ENCODE measurements at places on chromosomes 5 and 9.
A peak's percentile ranks its signal among the peaks of the same experiment; 100 is the strongest.

DNA sequence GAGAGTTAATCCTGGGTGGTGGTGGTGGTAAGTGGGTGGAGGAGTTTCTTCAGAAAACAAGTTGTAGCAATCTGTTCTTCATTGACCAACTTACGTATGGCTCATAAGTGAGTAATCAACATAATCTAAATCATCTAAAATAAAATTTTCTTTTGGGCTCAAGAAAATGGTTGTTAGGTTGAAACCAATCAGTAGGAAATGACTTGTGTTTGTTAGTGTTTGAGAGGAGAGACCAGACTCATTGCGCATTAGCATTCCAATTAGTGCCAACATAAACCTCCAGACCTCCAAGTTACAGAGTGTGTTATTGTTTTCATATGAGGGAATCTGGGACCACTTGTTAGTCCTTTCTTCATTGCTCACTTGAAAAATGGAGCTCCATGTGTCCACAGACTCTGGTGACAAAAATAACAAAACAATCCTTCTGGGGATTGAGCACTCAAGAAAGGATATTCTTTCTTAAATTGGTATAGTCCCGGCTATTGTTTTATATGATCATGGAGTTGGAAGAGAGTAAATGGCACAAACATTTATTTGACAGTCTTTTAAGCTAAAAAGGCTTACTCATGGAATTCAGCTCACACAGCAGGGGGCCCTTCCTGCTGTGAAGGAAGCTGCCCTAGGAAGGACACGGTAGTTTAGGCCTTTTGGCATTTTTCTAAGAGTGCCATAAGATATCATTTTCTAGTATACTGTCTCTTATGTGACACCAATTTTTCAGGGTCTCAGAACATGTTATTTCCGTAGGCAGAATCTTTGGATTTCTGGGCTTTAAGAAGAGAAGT, 441.1 kb downstream of the EBF1 start:
- no peak for DNase-seq

DNA sequence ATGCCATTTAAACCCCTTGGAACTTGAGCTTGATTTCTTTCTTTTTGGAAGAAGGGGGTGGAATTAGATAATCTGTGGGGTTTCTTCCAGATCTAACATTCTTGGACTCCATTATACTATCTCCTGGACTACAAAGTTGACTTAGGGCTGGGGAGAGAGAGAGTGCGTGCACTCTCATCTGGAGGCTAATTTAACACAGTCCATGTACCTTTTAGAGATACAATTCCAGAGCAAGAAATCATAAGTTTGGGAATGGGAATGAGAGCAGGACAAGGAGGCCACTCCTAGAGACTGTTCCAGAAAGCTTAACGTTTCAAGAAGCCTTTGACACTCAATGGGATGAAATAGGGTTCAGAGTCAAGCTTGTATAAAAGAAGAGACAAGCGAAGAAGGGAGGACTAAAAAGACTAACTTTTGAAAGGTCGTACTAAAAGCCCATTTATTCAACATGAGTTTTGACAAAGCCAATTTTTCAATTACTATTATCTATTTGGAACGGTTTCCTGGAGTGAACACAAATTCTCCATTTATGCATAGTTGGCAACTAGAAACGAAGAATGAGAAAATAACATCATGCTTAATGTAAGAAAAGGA, 83.4 kb downstream of the ACTL7B start:
- no peak for DNase-seq

- no peak for DNase-seq
These were observed 46.8 kb upstream of the FUBP3 start for GRCh38 chr9:130532426-130533080.

- DNase-seq = no peak
These were observed 139.8 kb upstream of the COL5A1 start for GRCh38 chr9:134501761-134502265.

DNA sequence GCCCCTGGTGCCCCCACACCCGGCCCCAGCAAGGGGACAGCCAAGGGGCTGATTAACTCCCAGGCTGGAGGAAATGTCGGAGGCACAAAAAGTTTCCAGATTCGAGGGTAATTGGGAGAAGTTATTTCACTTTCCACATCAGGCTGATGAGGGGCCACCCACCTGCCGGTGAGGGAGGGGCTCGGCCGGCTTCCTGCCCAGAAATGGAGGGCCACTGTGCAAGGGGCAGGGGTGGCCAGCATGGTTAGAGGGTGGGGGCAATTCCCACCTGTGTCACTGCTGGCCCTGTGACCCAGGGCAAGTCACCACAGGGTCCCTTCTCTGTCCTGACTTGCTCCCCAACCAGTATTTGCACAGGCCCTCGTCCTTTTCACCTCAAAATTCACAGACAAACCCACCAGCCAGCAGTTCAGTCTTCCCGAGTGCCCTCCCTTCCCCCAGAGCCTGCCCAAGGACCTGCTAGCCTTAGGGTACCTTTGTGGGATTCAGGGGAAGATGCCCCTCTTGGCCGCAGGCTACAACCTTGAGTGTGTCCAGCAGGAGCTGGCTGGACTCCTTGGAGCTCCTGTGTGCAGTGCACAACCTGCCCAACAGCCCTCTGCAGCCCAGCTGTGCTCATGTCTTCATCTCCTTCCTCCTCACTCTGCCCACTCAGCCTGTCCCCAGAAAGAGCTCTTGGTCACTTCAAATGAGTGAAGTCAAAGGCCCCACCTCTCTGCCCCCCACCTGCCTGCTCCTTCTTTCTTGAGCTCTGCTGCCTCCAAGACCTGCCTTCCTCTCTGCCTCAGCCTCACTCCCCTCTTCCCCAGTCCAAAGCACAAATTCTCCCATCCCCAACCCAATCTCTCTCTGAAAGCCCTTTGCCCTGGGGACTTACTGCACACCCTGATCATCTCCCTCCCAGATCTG, 130.5 kb downstream of the BARX1 start:
- no peak for DNase-seq

- no peak for DNase-seq
These were observed 121.7 kb upstream of the PITX1 start for GRCh38 chr5:135155616-135156214.

DNA sequence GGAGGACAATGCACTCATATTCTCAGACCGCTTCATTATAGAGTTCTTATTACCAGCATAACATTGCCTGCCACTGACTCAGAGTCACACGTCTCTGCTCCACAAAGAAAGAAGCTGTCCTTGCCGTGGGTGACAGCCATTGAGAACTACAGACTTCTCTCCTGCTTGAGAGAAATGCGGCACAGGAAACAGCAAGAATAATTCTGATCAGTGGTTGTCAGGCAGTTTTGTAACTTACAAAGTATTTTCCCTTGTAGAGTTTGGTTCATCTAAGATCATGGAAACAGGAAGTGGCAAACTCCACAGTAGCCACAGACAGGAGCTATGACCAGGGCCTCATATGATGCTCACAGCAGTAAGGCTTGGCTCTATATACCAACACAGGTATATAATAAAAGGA, 47.0 kb downstream of the KCNV2 start:
- DNase-seq = no peak

DNA sequence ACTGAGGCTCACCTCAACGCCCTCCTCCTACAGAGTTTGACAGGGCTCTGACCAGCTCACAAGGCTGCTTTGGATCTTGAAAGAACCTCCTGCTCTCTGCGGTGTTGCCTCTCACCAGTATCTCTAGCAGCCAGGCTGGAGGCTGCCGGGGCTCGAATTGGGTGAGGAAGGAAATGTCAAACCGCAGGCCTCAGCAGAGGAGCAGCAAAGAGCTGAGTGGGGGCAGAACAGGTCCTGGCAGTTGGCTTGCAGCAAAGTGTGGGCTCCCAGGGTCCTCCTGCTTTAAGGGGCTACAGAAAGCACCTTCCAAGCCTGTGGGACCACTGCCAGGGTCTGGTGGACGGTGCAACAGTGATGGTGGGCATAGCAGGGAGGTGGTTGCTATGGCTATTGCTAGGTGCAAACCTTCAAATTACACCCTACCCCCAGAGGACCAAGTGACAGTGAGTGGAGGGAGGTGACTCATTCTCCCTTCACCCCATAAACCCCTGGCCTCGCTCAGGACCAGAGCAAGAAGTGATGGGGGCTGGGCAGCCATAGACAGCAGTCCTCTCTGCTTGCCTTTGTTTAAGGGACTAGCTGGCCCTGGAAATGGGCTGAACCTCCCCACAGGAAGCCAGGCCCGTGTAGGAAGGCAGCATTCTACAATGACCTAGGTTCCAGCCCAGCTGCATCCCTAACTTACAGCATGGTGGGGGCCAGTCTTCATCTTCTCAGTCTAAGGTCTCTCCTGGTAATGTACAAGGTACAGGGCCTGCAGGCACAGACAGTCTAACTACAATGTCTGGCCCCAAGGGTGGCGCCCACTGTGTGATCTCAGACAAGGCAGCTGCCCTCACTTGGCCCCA, 18.7 kb downstream of the LCP2 start:
- DNase-seq = peak; percentile 79

DNA sequence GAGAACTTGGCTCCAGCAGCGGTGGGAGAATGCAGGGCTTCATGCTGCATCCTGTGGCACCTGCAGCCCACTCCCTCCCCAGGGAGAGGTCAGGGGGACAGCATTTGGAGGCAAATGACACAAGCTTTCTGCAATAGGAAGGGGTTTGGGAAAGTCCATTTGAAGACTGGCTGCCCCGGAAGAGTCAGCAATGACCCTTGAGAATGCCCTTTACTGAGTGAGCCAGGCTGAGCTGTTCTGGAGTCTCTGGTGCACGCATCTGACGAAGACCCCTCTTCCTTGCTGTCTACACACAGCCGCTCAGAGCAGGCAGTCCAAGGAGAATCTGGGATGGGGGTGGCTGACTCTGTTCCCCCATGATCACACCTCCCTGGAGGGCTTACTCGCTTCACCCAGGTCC, 5.5 kb upstream of the NXNL2 start:
- no peak for DNase-seq

- no peak for DNase-seq
These were observed 33.8 kb upstream of the FBXL17 start for GRCh38 chr5:108415726-108416125.

DNA sequence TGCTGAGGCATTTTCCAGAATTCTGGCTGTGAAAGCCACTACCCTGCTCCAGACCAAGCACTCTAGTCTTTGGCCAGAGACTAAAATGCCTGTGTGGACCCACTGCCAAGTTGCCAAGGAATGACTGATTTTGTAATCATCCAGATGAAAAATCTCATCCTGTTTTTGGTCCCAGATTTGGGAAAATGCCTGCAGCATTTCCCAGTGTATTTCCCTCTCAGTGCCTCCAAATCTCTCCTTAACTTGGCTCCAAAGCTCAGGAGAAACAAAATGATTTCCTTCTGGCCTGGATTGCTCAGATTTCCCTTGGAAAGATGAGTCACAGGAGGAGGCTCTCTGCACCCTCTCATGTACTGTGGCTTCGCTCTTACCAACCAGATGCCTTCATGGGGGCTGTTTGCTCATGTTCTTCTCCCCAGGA, 335.2 kb upstream of the TARS1 start:
- DNase-seq = no peak

- DNase-seq = no peak
These were observed 527.8 kb downstream of the MTRR start for GRCh38 chr5:8396756-8397155.

GRCh38 chr9:121107029-121107428, 32.3 kb downstream of the CNTRL start:
- no peak for DNase-seq

- no peak for DNase-seq
These were observed 28.6 kb upstream of the RAB14 start for GRCh38 chr9:121230256-121230655.

DNA sequence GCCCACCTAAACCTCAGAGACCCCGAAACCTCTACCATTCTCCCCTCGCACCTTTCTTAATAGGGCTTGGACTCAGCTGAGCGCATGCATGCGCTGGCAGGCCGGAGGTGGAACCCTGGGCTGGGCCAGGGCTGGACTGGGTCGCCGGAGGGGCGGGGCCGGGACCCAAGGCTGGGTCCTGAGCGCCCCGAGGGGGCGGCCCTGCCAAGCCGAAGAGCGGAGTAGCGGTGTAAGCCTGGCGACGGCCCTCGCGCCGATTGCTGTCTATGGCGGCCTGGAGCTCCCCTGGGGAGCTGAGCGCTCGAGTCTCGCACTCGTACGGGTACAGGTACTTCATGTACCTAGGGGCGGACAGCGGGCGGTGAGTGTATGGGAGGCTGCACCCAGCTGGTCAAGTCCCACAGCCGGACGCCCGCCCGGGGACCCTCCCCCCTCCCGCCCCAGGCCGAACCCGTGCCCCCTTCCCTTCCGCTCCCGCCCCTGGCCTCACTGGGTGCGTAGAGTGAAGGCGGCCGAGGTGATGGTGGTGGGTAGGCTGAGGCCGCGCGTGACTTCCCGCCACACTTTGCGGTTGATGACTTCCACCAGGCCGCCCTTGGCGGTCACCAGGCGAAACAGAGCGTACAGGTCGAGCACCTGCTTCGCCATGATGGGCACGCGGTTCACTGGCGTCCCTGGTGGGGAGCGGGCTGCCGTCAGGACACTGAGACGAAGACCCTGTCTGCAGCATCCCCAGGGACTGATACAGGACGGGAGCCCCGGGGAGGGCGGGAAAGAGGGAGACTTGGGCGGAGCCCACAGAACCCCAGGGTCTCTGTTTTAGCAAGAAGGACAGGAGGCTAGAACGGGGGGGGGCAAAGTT, 3.3 kb upstream of the DCTN3 start:
- no peak for DNase-seq

DNA sequence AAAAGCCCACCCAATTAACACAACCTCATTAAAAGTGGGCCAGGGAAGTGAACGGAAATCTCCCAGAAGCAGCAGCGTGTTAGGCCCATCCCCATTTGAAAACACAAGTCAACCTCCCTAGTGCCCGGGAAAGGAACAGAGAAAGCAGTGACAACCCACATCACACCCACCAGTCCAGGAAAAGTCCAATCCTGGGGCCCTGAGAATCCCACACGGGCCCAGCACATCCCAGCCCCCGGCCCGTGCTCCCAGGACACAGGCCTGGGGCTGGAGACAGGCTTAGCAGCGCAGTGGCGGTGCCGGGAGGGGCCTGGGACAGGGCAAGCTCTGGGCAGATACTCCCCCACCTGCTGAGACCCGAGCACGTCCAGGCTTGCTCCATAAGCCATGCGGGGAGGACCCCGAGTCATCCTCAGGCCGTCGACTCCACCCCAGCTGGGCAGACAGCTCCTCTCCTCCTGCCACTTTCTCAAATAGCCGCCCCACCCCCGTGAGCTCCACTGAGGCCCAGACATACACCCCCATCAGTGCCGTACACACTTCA, 101.0 kb downstream of the KCNT1 start:
- DNase-seq = no peak

GRCh38 chr5:80736730-80737129, 81.9 kb upstream of the DHFR start:
- no peak for DNase-seq

DNA sequence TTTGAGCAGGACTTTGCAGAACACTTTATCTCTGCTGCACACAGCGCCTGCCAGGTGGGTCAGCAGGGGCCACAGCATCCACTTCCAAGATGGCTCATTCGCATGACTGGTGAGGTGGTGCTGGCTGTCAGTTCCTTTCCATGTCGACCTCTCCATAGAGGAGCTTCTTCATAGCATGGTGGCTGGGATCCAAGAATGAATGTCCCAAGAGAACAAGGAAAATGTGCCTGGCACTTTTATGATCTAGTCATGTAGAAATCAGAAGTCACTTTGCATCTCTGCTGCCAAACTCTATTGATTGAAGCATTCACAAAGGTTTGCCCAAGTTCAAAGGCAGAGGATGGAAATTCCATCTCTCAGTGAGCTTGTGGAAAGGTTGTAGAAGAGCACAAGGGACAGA, 85.0 kb downstream of the GALNT10 start:
- DNase-seq = no peak

- no peak for DNase-seq
These were observed 2.3 kb upstream of the CTNND2 start for GRCh38 chr5:11906497-11906896.

GRCh38 chr5:81896764-81897163, 75.1 kb upstream of the ATG10 start:
- no peak for DNase-seq

- DNase-seq = no peak
These were observed 138.9 kb downstream of the KCNN2 start for GRCh38 chr5:114500756-114501155.

Data from activated T-helper 1 cell treated with Interleukin-2 at 50 U/mL for 16 hours (primary cell).